ENCODE measurements at places on chromosomes 3 and 15.

- DNase-seq, result no peak
Observed at GRCh38 chr15:60682615-60683014, 203.7 kb upstream of the ICE2 start.

- DNase-seq, result no peak
Observed at GRCh38 chr3:132445817-132446216, 28.5 kb downstream of the DNAJC13 start.

DNA sequence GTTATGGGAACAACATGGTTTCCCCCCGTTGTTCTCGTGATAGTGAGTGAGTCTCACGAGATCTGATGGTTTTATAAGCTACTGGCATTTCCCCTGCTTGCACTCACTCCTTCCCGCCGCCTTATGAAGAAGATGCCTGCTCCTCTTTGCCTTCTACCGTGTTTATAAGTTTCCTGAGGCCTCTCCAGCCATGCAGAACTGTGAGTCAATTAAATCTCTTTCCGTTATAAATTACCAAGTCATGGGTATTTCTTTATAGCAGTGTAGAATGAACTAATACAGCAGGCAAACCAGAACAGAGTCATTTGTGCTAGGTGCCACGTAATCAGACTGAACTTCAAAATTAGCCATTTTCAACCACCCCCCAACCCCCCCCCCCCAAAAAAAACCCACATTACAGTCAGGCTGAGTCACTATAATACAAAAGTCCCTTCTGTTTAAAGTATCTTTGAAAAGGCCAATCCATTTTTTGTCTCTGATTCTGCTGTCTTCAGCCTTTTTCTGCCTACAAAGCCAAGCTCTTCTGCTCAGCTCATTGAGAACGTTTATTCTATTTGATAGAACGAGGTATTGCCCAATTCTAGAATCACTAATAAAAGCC is 4.1 kb downstream of the OR4F6 start:
- DNase-seq, result no peak

DNA sequence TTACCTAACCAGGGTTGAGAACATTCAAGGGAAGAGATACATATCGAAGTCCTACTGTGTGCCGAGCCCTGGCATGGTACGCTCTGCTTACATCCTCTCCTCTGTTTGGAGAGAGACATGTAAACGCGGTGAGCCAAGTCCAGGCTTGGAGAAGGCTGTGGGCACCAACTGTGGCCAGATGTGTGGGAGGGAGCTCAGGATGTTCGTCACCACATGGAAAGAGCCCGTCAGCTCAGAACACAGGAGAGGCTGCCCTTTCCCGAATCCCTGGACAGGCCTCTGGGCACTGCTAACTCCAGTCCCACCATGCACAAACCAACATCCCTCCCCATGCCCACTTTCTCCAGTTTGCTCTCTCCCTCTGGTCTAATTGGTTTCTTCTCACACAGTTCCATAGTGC is 43.0 kb downstream of the MESD start:
- DNase-seq, result no peak

- no peak for DNase-seq
Observed at GRCh38 chr3:126119008-126119675, 35.2 kb upstream of the SLC41A3 start.

Data from large intestine (tissue), 12 donors.